ENCODE measurements at places on chromosomes 6 and 20.

DNA sequence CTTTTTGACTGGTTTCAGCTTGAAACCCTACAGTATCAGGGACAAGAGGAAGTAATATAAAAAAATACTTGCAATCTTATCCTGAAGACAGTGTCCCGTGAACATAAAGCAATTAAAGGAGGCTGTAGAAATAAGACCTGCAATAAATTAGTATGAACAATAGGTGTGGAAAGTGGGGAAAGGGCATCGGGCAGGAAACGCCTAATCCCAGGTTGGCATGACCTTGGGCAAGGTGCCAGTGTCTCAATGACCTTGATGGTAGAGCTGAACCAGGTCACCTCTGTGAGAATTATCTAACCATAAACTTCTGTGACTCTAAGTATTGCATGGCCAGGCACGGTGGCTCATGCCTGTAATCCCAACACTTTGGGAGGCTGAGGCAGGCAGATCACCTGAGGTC is 115.2 kb downstream of the LY86 start:
- no peak for DNase-seq

DNA sequence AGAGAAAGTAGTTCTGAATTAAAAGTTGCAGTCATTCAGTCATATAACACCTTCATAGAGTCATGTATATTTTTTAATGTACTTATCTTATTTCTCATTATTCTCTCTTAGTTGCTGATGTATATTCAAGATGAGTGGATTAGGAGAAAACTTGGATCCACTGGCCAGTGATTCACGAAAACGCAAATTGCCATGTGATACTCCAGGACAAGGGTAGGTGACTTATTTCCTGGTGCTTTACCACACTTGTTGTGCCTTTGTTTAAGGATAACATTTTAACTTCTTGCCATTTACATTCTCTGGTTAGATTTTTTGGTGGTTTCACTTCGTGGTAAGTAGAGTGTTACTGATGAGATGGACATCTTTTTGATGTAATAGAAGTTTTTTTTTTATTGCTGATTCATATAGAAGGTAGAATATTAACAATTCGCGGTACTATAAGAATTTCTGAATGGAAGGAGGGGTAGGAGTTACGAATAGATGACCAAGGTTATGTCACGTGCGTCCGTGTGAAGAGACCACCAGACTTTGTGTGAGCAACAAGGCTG is 120.5 kb downstream of the NCOA3 start:
- no peak for DNase-seq

DNA sequence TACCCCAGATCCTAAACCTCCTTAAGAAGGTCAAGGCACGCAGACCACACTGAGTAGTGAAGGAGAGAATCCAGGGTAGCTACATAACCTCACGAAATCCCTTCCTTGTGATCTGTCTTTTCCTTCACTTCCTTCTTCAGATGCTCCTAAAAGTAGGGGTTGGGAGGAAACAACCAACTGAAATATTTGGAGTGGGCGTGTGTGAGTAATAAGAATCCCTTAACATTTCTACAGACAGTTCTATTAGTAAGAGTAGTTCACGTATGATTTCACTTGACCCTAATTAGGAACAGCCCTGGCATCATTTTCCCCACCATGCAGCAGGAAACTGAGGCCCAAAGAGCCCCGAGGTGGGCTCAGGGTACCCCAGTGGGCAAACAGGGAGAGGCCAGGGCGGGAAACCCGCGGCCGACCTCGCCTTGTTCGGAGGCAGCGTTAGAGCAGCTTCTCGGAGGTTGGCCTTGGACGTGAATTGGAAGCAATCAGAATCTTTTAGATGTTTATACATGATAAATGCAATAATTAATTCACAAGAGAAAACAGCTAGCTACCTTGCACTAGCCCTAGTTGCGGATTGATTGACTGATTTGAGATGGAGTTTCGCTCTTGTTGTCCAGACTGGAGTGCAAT is 859 bp upstream of the RAE1 start:
- DNase-seq, result peak; percentile 28

GRCh38 chr20:58851221-58851968 is 693 bp upstream of the GNAS-AS1 start:
- no peak for DNase-seq

GRCh38 chr20:33423141-33423834 is 20.3 kb downstream of the SNTA1 start:
- peak; percentile 82 for DNase-seq

GRCh38 chr20:12687476-12687875 is 321.3 kb upstream of the SPTLC3 start:
- DNase-seq, result no peak

GRCh38 chr6:10521104-10521808 is at the start of gene GCNT2:
Gene GCNT2, plus strand, starts transcription at chr6:10521351. Its CDS starts 7,561 bp downstream, at chr6:10528912.
- peak; percentile 63 for DNase-seq

- DNase-seq, result peak; percentile 97
Observed at GRCh38 chr6:33672808-33673207, 38.7 kb downstream of the UQCC2 start.

DNA sequence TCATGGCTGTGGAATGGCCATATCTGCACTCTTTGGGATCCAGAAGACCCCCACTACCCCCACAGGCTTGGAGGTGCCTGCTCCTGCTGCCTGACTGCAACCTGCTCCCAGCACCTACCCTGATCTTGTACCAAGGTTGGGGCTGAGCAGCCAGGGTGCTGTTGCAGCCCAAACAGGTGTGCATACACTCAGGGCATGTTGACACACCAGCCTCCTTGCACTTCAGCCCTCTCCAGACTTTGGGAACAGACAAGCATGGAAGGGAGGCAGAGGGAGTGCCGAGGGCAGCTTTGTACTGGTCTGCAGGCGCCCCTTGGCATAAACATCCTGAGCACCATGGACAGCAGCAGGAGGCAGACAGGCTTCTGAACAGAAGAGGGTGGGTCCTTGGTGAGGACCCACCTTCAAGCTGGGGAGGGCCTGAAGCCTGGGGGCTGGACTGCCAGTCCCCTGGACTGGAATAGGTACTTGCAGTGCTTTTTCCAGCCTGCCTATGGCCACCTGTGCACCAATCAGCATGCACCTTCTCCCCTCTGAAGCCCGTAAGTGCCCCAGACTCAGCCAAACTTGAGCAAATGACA is 1675.8 kb downstream of the HACE1 start:
- DNase-seq, result no peak

GRCh38 chr20:35133735-35134134 is 13.4 kb downstream of the EDEM2 start:
- DNase-seq, result no peak

- no peak for DNase-seq
Observed at GRCh38 chr6:91672201-91672600, 1085.3 kb upstream of the MAP3K7 start.

DNA sequence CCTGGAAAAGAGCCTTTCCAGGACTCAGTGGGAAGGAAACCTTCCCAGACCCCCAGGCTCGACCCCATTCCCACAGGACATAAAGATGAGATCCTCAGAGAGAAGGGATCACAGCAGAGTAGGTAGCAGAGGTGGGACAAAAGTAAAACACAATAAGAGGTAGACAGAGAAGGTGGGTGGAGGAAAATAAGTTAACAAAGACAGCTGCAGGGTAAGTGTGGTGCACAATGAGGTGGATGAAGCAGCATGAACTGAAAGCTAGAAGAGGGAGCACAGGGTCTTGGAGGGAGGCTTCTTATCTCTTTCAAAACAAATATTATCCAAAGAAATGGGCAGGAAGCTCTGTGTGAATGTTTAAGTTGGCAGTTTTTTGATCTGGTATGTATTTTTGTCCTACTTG is 14.0 kb upstream of the MAP7 start:
- DNase-seq, result no peak

DNA sequence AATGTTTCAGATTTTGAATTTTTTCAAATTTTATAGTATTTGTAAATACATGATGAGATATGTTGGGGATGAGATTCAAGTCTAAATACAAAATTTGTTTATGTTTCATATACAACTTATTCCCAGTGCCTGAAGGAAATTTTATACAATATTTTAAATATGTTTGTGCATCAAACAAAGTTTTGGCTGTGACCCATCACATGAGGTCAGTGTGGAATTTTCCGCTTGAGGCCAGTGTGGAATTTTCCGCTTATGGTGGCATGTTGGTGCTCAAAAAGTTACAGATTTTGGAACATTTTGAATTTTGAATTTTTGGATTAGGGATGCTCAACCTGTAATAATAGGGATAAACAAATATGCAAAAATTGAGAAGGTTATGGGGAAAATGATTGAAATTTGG is 356.6 kb upstream of the JAG1 start:
- DNase-seq, result no peak

Measured in EL (cell line).